ENCODE measurements at places on chromosomes 4 and X.

DNA sequence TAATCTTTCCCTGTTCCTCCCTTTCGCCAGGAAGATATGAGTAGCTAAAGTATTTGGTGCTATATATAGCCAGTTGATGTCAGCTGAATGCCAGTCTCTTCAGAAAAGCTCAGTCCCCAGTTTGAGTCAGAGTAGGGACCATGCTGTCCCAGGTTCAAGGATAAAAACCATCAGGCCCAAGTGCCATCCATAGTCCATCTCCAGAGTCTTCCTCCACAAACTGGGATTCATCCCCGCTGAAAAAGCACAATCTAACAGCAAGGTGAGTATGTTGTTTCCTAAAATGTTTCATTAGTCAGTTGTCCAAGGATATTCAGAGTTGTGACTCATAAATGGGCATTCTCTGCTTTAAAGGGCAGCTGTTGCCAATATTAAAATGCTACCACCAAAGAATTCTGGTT, at the start of gene MYOZ2:
Gene MYOZ2, plus strand, starts transcription at position 112 of the 401 bp plus-strand sequence. CDS start 694 bp downstream, outside the sequence.
- no peak for DNase-seq

DNA sequence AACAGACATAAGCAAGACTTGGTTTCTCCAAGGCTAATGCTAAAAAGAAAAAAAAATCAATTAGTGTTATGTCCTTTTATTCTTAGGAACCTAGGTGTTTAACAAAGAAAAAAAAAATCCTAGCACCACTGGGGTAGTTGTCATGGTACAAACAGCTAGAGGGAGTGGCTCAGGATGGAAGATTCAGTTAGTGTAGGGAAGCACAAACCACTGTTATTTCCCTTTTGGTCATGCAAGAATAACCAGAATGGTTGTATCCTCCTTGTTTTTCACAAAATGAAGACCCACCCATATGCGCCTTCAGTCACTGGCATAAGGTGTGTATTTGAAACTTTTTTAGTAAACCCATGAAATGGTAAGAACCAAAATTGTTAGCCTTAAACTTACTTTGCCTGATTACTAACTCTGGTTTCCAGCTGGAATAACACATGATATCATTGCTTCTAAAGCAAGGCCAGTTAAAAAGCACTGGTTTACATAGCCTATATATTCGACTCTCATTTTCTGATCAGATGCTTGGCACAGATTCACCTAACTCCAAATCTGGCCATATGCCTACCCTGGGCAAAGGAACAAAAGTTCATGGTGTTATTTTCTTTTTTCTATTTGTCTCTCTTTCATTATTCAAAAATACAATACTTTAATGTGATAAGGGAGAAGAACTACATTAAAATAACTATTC, 132.6 kb downstream of the SCFD2 start:
- no peak for DNase-seq

- DNase-seq, result no peak
Observed at GRCh38 chrX:37646254-37646653, 39.3 kb upstream of the XK start.

GRCh38 chrX:115639334-115639880, 78.4 kb downstream of the PLS3 start:
- no peak for DNase-seq

GRCh38 chrX:31333165-31333831, 261.5 kb upstream of the FTHL17 start:
- DNase-seq, result no peak

DNA sequence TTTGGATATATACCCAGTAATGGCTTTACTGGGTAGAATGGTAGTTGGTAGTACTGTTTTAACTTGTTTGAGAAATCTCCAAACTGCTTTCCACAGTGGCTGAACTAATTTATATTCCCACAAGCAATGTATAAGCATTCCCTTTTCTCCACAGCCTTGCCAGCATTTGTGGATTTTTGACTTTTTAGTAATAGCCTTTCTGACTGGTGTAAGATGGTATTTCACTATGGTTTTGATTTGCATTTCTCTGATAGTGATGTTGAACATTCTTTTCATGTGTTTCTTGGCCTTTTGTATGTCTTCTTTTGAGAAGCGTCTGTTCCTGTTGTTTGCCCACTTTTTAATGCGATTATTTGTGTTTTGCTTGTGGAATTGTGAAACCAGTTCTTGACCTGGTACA, 290.5 kb downstream of the BMPR1B start:
- DNase-seq, result no peak

DNA sequence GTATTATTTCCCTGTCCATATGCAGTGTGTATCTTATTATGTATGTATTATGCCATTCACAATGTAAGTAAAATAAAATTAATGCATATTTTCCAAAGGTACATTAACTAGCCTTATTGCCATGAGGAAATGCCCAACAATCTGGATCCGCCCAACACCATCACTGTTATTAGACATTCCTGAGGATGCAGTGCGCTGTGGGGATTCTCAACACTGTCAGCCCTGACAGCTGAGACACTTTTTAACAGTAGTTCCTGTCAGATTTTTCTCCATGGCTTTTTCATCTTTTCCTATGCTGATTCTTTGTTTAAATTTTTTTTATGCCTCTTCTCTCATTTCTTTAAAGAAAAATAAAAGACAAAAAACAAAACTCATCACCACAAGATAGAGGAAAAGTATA, 1632.9 kb upstream of the PABPC4L start:
- no peak for DNase-seq

DNA sequence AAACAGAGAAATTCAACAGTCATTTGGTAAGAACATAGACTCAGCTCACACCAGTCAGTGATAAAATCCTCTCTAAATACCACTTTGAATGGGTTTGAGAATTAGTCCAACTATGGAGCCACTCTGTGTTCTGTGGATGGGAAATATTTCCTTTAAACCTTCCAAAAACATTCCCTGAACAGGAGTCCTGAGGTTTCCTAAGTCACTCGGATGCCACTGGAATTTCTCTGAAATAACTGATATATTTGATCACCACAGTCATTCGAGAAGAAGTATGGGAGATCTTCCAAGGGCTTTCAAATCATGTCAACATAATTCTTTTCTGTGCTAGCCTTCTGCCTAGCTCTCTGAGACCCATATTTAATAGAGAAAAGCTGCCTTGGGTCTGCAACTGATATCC, 958.6 kb downstream of the STIM2 start:
- DNase-seq, result no peak

DNA sequence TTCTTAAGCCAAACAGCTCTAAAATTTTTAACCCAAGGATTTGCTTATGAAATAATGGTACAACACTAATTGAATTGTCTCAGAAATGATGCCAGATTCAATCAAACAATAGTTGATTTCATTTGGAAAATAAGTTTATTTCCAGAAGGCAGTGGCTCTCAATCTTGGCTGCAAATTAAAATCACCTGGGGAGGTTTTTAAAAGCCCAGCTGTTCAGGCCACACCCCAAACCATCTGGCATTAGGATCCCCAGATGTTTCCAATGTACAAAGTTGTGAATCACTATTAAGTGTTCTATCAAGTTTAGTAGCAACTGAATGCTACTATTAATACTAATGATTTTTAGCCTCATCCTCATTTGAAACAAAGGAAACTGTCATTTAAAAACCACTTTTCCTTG, 22.2 kb downstream of the TMEM184C start:
- peak; percentile 21 for DNase-seq

GRCh38 chr4:172546782-172547181, 621.8 kb upstream of the GALNT7 start:
- no peak for DNase-seq

DNA sequence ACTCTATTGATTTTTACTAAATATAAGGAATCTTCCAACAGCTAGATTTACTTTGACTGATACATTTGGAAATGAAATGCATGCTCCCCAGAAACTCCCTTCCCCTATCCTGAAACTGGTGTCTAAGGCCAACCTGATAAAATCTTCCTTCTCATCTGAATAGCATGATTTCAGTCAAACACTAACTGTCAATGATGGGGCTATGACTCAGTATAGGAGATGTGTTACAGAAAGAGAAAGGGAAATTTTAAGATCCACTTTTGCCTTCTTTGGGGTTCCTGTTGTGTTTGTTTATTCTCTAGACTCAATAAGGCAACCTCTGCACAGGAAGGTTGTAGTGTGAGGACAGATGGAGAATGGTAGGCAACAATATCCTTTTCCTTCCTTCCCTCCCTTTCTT, 160.7 kb downstream of the MOSPD2 start:
- DNase-seq, result no peak

DNA sequence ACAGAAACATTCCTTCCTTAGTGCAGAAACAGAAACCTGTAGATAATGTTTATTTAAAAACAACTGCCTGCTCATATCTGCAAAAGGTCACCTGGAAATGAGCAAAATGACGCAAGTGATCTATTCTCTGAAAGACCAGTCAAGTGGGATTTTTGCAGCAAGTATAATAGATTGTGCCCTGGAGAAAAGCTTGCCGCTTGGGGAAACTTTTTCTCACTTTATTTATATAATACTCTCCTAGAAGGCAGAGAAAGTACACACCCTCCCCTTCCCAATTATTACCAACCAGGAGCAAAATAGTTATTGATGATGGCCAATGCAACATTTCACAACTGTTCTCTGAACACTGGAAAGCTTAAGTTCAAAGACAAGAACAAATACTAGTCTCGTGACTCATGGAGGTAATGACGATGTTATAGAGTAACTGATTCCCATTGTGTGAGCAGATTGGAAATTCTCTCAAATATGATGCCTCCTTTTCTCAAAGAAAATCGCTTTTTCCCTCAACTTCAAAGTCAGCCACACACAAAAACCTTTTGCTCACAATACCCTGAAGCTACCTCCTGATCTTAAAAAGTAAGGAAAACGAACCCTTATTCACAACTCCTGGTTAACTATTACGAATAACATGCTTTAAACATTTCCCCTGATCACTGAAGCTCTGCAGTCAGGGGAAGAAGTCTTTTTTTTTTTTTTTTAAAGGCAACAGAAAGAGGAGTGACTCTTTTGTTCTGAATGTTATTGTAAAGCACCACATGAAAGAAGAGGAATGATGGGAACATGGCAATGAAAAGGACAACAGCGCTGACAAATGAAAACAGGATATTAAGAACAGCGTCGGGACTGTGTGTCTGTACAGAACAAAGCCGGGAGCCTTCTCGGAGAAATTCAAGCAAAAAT, 41.0 kb downstream of the MID1 start:
- no peak for DNase-seq

GRCh38 chrX:13147147-13147546, 102.7 kb upstream of the FAM9C start:
- DNase-seq, result no peak

DNA sequence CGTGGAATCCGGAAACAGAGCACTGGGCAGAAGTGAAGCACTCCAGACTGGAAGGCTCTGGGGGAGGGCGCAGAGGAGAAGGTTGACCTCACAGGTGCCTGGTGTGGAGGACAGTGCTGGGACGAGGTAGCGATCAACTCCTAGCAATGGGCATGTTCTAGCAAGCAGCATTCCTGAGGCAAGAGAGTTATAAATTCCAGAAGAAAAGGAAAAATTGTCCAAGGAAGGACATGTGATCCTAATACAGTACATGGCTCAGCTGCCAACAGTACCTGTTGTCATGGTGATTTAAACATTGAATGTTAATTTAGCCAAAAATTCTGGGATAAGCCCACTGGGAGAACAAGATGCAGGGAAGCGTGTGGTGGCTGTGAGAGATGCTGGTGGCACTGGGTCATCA, 8.2 kb downstream of the ARHGAP4 start:
- no peak for DNase-seq

GRCh38 chrX:154096140-154097002, 1.1 kb downstream of the MECP2 start:
- no peak for DNase-seq

- peak; percentile 18 for DNase-seq
Observed at GRCh38 chrX:149950681-149951080, 12.4 kb upstream of the EOLA2 start.

DNA sequence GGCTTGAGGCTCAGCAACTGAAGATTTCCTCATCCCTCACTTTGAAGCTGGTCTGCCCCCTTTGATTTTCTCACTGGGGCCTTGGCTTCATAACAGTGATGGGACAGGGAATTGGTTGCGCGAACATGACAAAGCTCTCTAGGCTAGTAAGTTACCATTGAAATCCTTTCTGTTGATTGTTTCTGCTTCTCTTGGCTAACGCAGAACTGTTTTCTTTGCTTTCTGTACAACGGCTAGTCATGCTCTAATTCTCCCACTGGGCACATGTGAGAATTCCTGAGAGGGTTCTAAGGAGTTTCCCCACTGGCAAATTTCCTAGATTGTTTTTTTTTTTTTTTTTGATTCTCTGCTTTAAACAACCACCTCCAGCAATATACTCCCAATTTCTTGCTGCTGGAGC, 738.6 kb downstream of the PCDH7 start:
- DNase-seq, result no peak

- no peak for DNase-seq
Observed at GRCh38 chrX:42079968-42080367, 156.6 kb upstream of the CASK start.

GRCh38 chr4:38179690-38180377, 219.6 kb downstream of the PTTG2 start:
- peak; percentile 76 for DNase-seq

DNA sequence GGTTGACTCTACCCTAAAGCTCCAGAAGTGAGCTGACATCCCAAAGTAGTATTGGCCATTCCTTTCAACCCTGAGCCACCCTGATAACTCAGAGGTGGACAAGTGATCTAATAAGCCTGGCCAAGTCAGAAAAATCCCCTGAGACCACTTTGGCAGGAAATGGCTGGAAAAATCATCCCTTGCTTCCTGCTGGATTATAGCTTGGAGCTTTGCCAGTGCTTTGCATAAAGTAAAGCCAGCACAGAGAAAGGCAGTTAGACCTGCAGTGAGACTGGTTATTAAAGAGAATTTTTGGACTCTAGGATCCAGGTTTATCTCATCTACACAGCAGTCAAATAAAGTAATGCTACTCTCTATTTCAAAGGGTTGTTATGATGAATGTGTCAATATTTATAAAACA, 6.4 kb downstream of the CXCL3 start:
- DNase-seq, result no peak

- no peak for DNase-seq
Observed at GRCh38 chr4:46594661-46595060, 204.7 kb upstream of the GABRA2 start.

GRCh38 chr4:17613761-17614415, 553 bp upstream of the MED28 start:
- no peak for DNase-seq

DNA sequence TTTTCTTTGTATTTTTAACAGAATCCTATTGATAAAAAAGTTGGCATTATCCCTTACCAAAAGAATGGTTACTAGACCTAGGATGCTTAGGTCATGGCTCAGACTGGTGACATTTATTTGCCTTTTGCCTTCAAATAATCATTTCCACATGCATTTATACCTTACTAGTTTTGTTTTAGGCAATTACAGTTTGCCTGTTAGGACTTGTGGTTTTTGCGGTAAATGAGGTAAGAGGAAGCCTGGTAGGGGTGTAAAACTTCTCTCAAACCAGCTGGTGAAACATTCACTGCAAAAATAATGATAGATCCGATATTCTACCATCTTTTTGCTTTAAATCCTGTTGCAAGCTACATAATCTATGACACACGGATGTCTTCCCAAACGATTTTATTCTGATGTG, 12.1 kb downstream of the LAMP2 start:
- DNase-seq, result no peak

DNA sequence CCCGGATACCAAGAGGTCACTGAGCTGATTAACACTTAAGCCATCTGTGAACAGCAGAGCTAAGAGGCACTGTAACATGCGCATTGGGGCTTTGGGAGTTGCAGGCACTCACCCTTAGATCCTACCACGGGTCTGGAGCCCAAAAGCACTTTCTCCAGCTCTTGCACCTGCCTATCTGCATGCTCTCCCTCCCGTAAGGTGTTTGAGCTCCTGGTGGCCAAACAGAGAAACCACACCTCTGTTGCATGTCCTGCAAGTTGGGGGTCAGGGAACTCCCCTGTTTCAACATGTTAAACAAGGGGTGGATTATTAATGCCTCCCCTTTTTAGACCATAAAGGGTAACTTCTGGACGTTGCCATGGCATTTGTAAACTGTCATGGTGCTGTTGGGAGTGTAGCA, 49.8 kb downstream of the GYPA start:
- DNase-seq, result no peak
